Hematopoietic multipotent progenitor cell treated with erythropoietin and hydrocortisone succinate and interleukin-3 and kit ligand, for 17 days (in vitro differentiated cells): ENCODE measurements at places on chromosomes 7 and 10.

DNA sequence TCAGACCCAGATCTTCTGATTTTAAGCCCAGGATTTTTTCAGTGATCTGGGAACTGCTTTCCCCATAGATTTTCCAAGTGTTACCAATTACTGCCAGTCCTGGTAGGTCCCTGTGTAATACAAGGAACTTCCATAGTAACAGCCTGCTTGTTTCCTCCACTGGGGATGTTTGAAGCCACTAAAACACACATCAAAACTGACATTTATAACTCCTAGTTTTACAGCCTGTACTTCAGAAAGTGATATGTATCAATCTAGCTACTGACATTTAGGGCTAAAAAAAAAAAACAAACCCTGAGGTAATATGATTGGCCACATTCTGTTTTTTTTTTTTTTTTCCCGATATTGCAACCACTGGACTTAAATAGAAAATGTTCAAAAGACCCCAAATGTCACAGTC, 166.9 kb upstream of the SP4 start:
- no peak for DNase-seq

GRCh38 chr10:79069325-79070080, 737 bp downstream of the ZMIZ1 start:
- peak; percentile 35 for DNase-seq

DNA sequence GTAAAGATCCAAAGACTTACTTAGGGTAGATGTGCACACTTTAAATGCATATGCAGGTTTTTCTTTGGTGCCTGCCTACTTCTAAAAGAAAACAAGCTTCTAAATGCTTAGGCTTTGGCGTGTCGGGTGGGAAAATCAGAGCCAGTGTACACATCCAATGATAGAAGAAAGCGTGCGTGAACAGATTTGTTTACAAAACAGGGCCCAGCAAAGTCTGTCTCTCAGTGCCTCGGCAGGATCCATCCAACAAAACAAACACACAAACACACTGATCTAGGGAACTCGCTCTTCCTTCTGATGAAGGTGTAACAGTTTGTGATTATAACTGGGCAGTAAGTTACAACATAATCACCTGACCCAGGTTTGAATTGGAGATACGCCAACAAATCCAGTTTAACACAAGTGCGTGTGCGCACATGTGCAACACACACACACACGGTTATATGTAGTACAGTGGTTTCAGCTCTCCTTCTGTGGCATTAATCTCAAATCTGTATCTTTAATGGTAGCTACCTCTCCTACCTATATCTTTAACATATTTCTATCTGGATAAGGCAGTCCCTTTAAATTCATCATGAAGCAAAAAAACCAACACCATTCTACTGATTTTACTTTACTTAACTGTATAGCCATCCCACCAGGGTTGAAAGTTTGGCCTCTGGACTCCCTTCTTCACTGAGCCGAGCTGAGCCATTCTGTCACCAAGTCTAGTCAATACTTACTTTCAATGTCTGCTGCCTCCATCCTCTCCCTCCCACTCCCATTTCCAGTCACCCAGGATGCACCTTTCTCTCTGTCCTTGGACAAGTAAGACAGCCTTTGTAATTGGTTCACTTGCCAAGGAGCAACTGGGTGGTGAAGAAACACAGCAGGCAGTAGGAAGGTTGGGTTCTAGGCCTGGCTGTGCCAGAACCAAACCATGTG, 184.4 kb upstream of the KLF14 start:
- no peak for DNase-seq

- no peak for DNase-seq
Measured at GRCh38 chr10:127916826-127917225, 9.9 kb downstream of the PTPRE start.

DNA sequence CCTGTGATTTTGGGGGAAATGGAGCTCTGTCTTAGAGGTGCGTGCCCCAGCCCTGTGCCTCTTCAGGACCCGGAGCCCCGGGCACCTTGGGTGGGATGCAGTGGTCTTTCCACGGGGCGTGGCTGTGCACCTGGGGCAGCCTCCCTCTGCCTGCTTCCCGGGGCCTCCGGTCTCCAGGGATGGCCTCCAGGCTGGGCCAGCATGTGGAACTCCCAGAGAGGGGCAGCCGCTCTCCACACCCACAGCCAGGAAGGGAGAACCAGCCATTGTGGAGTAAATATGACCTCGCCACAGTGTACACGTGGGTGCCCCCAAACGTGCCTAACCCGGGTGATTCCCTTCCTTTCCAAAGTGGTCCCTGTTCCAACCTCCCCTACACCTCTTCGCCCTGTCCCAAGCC, 52.6 kb downstream of the JAKMIP3 start:
- DNase-seq = no peak

DNA sequence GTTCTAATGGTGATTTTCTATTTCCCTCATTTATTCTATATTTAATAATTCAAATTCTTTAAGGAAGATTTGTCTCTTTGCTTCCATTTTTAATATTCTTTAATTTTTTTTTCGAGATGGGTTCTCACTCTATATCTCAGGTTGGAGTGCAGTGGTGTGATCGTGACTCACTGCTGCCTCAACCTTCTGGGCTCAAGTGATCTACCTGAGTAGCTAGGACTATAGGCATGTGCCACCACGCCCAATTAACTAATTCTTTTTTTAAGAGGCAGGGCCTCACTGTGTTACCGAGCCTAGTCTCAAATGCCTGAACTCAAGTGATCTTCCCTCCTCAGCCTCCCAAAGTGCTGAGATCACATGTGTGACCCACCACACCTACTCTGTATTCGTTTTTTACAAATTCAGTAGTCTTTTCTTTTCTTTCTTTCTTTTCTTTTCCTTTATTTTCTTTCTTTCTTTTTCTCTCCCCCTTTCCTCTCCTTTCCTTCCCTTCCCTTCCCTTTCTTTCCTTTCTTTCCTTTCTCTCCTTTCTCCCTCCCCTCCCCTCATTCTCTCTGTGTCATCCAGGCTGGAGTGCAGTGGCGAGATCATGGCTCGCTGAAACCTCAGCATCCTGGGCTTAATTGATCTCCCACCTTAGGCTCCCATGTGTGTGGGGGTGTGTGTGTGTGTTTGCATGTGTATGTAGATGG, 323.1 kb downstream of the ADK start:
- no peak for DNase-seq

DNA sequence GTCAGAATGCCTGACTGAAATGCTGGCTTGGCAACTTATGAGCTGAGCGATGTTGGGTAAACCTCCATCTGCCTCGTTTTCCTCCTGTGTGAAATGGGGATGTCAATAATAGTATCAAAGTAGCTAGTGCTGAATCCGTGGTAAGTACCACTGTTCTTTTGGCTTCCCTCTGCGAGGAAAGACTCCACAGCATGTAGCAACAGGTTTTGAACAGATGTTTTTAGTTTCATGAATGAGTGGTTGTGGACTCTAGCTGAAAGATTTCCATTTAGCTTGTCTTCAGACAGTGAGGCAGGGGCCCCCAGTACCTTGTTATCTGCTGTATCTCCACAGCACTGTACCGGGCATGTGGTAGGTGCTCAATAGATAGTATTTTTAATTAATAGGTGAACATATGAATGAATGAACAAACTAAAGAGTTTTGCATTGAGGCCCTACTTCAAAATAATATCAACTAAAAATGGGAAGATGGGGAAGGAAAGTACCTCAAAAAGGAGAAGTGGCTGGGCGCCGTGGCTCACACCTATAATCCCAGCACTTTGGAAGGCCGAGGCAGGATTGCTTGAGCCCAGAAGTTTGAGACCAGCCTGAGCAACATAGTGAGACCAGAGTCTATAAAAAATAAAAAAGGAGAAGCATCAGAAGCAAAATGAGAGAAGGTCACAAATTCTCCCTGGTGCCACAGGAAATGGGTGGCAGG, 5.6 kb upstream of the DLG5 start:
- no peak for DNase-seq

DNA sequence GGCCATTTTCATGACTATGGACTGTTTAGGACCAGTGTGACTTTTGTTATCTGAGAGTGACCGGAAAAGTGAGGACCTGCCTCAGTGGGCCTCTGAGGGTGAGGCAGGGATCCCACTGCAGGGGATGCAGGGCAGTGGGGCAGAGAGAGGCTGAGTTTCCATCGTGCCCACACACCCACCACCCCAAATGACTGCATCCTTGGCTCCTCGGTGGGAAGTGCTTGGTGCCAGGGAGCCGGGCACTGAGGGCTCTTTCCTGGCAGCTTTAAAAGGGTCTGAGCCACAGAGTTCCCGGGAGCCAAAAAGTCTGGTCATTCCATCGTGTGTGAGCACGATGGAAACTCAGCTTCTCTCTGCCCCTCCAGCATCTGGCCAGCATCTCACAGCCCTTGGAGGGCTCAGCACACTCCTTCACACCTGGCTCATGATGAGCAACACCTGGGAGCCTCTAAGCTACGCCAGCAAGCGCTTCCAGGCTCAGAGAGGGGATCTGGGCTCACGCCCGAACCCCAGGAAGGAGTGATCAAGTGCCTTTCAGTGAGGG, 59.1 kb downstream of the RAMP3 start:
- DNase-seq = no peak

DNA sequence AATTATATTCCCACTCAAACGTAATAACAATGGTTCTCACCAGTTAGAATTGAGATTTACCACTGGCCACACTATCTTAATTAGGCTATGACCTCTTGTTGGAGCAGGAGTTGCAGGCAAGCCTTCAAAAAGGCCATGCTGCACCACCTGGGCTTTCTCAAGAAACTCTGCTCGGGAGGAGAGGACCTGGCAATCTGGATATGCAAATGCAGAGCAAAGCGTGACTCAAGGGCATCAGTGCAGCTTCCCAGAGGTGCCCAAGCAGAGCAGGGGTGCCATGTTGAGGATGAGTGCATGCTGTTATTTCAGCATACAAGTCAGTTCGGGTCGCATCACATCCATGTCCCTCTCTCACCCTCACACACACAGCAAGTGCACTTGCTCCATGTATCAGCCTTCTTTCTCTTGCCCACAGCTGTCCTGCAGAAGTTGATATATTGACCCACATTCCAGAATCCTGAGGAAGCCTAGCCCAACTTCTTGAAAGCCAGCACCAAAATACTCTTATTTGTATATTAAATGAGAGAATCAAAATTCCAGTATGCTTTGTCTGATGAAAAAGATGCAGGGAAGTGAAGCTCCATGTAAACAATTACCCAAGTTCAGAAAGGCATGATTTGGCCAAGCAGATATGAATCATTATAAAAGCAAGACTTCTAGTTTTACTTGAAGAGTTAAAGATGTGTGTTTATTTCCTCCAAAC, 55.7 kb upstream of the IL6 start:
- no peak for DNase-seq

- DNase-seq = no peak
Measured at GRCh38 chr10:91190388-91190870, 30.0 kb upstream of the PCGF5 start.

GRCh38 chr10:64275774-64276173, 754.6 kb downstream of the REEP3 start:
- DNase-seq = no peak

GRCh38 chr7:132380059-132380458, 196.2 kb downstream of the PLXNA4 start:
- no peak for DNase-seq

DNA sequence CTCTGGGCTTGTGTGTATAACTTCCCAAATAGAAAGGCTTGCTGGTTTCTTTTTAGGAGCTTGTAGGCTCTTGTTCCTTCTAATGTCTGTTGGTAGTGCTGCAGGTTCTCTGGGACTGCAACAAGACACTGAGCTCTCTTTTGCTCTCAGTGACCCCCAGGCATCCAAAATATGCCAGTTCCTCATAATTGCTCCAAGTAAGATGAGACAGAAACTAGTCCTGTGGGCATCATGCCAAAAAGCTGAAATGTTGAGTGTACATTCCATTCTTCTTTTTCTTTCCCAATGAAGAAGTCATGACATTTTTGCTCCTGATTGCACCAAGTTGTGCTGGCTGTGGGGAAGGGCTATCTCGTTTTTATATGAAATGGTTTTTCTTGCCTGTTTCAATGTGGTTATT, 7.1 kb upstream of the BTBD16 start:
- DNase-seq = no peak

GRCh38 chr7:4665661-4666060, 16.4 kb upstream of the FOXK1 start:
- no peak for DNase-seq

DNA sequence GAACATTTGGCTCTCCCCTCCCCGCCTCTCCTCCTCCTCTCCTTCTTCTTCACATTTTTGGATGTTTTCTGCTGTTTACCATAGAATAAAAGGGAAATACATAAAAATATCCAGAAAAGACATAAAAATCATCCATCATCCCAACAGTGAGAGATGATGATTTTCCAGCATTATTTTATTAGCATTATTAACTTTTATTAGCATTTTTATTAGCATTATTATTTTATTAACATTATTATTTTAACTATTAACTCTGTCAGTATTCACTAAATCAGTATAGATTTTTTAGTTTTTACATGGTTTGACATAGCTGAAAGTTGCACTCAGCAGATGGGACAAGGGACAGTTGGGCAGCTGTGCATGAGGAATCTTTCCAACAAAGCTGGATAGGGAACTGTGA, 16.2 kb upstream of the SLC35B4 start:
- no peak for DNase-seq

DNA sequence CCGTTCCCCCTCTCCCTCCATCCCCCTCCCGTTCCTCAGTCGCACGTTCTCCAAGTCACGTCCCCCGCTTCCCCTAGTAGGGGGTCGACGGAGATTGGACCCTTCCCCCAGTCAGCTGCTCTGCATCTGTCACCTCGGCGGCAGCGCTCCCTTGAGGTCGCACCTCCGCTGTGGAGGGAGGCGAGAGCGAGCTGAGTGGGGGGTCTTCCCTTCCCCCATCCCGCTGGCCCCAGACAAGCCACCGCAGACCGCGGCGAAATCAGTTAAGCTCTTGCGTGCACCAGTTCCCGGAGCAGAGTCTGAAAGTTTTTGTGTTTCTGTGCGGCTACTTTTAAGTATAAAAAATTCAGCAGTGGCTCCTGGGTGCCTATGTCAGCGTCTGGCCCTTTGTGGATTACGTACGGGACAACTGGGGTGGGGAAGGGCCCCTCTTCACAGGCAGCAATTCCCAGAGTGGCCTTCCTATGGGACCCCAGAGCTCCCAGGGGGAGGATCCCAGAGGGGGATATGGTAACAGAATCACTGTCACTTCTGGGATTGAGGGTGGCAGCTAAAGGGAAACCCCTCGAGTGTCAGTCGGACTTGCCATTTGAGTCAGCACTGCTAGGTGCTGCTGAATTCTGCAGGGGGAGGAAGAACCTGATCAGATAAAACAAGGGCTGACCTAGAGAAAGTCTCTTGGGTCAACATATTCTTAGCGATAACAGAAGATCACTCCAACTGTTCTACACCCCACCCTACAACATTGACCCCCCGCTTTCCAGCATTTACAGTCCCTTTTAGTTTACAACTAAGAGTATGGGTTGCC, 12.5 kb upstream of the DDIT4 start:
- peak; percentile 44 for DNase-seq

- DNase-seq = no peak
Measured at GRCh38 chr7:73350306-73351068, 22.5 kb downstream of the FKBP6 start.

- DNase-seq = no peak
Measured at GRCh38 chr7:45053401-45053800, 35.4 kb downstream of the NACAD start.

- no peak for DNase-seq
Measured at GRCh38 chr7:115047958-115048720, 126.2 kb downstream of the MDFIC start.

- no peak for DNase-seq
Measured at GRCh38 chr10:26689399-26689798, 8.1 kb upstream of the PDSS1 start.
